ENCODE measurements at places on chromosomes 1 and 21.
A peak's percentile ranks its signal among the peaks of the same experiment; 100 is the strongest.

DNA sequence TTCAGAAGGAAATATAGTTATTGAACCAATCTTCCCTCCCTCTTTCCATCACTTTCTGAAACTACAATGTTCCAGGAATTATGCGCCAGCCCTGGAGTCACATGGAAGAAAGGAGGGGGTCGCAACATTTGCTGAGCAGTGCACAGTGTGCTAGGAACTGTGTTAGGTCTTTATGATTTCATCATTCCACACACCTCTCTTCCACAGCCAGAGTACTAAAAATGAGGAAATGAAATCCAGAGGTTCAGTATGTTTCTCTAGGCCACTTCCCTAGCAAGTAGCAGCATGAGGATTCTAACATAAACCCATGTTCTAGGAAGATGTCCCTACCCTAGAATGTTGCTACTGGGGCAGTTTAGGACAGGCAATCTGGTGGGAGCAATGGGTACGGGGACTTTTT lies 158.1 kb downstream of the SLC45A1 start:
- no peak for DNase-seq

- DNase-seq = no peak
These were observed 85.3 kb downstream of the CDC7 start for GRCh38 chr1:91585982-91586381.

DNA sequence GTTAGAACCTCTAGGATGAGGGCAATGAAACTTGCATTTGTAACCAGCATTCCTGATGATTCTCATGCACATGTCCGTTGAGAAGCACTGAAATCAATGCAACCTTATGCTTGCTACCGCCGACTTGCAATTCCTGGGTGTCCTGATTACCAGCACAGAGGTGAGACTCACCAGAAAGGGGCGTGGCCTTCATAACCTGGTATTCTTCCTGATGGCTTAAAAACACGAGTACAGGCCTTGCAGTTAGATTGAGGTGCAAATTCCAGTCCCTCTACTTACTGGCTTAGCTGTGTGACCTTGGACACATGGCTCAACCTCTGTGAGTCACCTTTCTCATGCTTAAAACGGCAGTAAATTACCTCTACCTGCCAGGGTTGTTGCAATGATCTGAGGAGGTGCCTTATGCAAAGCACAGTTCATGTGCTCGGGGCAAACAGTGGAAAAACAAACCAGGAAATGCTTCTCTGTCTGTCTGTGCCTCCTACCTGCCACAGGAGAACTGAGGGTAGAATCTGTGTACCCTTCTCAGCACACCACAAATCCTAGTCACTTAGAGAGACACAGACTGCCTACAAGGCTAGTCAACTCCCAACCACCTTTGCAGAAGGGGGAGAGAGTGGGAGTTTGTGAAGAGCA lies 39.1 kb upstream of the ECE1 start:
- DNase-seq = no peak

DNA sequence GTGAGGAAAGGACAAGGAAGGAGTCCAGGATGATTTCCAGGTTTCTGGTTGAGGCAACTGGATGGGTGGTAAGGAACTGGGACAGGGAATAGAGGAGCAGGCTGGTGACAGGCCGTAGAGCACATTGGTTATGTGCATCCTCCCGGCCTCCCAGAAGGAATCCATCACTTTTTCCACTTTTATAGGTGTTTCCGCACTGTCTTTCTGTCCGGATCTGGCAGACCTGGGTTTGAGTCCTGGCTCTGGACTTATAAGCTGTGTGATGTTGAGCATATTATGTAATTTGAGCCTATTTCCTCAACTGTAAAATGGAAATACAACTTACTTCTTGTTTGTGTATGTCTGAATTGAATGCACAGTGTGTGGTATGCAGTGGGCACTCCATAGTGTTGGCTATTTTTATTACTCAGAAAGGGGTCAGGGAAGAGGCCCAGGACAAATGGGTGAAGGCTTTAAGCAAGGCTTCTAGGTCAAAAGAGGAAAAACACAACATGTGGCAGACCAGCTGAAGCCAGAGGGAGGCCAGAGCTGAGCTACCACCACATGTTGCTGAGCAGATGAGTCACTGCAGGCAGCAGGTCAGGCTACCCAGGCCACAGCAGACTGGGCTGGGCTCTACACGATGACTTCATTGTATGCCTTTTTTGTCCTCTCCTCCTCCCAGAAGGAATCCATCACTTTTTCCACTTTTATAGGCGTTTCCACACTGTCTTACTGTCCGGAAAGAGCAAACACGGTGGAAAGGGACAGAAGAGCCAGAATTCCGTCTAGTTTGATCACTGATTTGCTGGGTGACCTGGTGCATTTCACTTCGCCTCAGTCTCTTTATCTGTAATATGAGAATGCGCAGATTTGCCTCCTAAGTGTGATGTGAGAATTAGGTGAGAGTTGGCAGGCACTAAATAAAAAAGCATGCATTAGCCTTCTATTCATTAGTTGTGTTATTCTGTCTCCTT lies 791 bp upstream of the MAST2 start:
- DNase-seq = no peak

GRCh38 chr1:61142726-61143500 lies 60.6 kb downstream of the NFIA start:
- DNase-seq = no peak

- no peak for DNase-seq
These were observed 1.5 kb downstream of the LRRC8D start for GRCh38 chr1:89822109-89822962.

DNA sequence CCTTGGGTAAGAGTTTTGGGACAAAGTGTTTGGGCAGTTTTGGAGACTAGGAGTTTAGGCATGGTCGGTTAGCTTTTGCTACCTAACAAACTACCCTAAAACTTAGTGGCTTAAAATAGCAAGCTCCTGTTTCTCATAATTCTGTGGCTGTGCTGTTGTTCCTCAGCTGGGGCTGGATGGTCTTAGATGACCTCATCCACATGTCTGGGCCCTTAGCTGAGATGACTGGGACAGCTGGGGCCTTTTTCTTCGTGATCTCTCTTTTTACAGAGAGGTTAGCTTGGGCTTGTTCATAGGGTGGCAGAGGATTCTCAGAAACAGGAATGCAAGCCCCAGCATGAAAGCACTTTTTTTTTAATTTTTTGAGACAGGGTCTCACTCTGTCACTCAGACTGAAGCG lies 6.6 kb downstream of the ATP1A4 start:
- DNase-seq = no peak

GRCh38 chr1:73800376-73800775 lies 397.6 kb downstream of the LRRIQ3 start:
- no peak for DNase-seq

DNA sequence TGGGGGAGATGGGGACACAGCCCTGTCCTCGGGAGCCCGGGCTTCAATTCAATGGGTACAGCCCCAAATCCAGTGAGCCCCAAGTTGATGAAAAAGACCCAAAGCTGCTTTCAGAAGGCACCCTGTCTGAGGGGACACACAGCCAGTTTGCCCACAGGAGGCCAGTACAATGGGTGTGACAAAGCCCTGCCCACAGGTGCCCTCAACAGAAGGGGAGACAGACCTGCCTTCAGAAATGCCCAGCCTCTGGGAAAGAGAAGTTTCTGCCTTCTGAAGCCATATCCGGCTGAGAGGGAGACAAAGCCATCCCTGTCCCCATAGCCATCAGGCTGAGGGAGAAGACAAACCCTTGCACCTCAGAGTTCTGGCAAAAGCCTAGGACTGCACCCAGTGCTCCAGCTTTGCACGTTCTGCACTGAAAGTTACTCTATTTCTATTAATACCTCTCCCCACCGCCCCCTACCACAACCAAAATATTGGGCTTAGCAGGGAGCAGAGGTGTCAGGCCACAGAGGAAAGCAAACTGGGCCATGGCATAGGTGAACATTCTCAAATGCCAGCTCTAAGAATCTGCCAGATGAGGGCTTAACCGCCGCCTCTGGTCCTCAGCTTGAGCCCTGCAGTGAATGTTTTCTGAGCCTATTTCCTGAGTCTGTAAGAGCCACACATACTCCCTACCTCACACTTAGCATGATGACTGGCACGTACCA lies 18.0 kb upstream of the PTAFR start:
- DNase-seq = no peak

- DNase-seq = peak; percentile 44
These were observed 17.4 kb upstream of the KCNAB2 start for GRCh38 chr1:6028042-6028850.

GRCh38 chr1:96515925-96516324 lies 205.7 kb upstream of the PTBP2 start:
- no peak for DNase-seq

- DNase-seq = no peak
These were observed 196.4 kb downstream of the CLEC20A start for GRCh38 chr1:178300352-178300699.

GRCh38 chr1:36628804-36629203 lies 146.1 kb upstream of the CSF3R start:
- DNase-seq = no peak

- no peak for DNase-seq
These were observed 1211.6 kb upstream of the ADGRL4 start for GRCh38 chr1:80218112-80218511.

DNA sequence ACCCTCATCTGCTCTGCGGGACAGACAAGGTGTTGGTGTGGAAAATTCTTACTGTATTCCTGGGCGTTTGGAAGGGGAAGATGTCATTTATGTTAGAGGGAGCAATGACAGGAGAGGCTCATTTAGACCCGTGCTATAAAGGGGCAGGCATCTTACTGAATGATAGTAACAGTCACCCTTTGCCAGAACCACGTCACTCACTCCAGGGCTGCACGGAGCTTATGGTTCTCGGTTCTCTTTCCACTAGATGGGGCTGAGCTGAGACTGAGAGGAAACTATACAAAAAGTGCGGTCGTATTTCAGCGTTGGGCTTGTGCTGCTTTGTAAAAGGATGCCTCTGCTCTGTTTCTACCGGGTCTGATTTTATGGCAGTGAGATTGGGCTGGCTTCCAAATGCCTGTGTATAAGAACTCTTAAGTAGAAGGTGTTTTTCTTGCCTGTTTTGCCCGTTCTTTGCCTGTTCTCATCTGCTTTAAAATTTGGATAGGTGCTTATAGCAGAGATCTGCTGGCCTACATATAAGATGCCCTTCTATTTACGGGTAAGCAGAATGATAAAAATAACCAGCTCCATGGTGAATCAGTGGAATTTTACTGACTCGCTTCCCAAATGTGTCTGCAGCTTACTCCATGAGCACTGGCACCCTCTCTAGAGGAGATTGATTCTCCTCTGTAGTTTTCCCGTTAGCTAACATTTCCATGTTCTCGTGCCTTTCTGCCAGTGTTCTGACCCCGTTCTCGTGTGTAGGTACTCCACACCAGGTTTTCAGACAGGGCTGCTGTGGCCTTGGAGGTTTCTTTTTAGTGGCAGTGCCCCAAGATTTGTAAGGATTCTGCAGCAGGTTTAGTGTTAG lies 55.9 kb downstream of the MRPS6 start:
- DNase-seq = peak; percentile 11

- no peak for DNase-seq
These were observed 9.2 kb downstream of the CSTB start for GRCh38 chr21:43766734-43767497.

- no peak for DNase-seq
These were observed 89.3 kb downstream of the PAX7 start for GRCh38 chr1:18719786-18720451.

DNA sequence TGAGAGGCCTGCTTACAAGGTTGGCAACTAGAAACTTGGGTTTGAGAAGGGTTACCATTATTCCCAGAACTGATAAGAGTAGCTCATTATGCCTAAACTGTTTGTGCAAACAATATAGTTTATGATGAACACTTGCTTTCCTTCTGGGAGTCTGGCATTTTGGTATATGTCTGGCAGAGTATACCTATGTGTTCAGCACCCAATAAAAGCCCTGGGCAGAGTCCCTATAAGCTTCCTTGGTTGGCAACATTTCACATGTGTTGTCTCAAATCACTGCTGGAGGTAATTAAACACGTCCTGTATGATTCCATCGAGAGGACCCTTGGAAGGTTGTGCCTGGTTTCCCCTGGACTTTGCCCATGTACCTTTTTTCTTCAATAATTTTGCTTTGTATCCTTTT lies 39.7 kb upstream of the DMRTA2 start:
- DNase-seq = no peak

DNA sequence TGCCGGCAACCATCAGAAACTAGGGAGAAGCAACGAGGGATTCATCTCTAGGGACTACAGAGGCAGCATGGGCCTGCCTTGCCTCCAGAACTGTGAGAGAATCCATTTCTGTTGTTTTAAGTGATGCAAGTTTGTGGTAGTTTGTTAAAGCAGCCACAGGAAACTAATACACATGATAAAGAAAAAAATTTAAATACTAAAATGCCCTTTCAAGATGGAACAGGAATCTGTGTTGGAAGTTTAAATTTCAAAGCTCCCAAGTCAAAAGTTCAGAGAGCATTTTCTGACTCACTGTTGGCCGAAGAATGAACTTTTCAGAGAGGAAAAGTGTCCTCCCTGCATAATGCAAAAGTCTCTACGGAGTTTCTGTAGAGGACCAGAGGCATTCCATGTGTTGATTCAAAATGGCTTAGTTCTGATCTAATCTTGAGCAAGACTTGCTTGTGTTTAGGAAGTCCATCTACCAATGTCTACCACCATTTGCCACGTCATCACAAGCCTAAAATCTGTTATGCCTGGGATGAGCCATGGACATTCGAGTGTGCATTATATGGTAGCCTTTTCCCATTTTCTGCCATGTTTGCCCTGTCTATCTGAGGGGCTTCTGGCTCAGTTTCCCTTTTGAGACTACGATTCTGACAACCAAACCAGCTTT lies 22.4 kb upstream of the ARHGAP29 start:
- no peak for DNase-seq

- DNase-seq = no peak
These were observed 4.3 kb downstream of the HSF2BP start for GRCh38 chr21:43654806-43655489.

- DNase-seq = no peak
These were observed 115.7 kb upstream of the UBE2U start for GRCh38 chr1:64087768-64088167.

DNA sequence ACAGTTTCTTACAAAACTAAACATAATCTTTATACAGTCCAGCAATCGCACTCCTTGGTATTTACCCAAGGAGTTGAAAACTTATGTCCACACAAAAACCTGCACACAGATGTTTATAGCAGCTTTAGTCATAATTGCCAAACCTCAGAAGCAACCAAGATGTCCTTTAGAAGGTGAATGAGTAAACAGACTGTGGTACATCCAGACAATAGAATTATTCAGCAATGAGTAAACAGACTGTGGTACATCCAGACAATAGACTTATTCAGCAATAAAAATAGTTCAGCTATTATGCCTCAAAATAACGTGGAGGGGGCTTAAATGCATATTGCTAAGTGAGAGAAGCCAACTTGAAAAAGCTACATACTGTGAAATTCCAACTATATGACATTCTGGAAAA lies 87.0 kb upstream of the GALNT2 start:
- DNase-seq = no peak

GRCh38 chr1:169650551-169650950 lies 20.6 kb upstream of the SELP start:
- DNase-seq = no peak

GRCh38 chr21:33690874-33691273 lies 48.6 kb downstream of the ITSN1 start:
- no peak for DNase-seq

- no peak for DNase-seq
These were observed 8.6 kb downstream of the H6PD start for GRCh38 chr1:9243066-9243739.

- DNase-seq = no peak
These were observed 44.9 kb upstream of the SLC30A10 start for GRCh38 chr1:219973213-219973612.

- DNase-seq = no peak
These were observed 696 bp downstream of the EBNA1BP2 start for GRCh38 chr1:43171312-43171875.
